ENCODE measurements at places on chromosomes 7 and 10.

GRCh38 chr10:46175296-46175695 lies 111.5 kb upstream of the ANTXRL start:
- DNase-seq, result no peak

GRCh38 chr7:12646139-12646538 lies 41.3 kb upstream of the ARL4A start:
- DNase-seq, result no peak

DNA sequence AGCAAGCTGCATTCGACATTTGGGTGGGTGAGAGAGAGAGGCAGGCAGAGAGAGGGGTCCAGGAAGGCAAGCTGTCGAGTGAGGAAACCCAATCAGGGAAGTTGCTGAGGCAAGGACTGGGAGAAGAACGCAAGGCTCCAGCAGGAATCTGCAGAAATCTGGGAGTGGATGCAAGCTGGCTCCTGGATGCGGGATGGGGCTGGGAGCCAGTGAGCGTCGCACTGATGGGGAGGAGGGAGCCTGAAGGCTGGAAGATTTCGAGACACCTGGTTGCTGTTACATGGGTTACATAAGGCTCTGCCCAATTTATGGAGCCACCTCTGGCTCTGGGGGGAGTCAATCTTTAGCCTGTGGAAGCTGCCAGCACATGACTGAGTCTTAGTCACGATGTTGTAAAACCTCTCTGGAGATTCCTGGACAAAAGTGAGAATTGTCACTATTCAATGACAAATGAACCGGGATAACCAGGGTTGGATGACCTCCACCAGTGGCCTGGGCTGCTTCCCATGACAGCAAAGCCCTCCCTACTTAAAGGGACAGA lies 51.1 kb upstream of the ADRB1 start:
- DNase-seq, result no peak

DNA sequence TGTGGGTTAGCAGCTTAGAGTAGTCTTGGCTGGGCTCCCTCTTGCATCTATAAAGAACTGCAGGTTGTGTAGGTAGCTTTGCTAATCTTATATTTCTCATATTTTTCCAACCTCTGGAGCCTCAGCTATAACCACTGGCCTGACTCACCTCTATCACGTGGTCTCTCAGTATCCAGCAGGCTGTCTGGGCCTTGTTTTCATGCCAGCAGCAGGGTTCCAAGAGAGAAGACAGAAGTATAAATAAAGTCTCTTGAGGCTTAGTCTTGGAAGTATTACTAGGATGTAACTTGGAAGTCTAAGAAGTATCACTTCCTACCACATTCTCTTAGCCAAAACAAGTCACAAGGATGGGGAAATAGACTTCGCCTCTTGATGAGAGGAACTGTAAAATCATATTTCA lies 73.3 kb downstream of the WIPF3 start:
- no peak for DNase-seq

DNA sequence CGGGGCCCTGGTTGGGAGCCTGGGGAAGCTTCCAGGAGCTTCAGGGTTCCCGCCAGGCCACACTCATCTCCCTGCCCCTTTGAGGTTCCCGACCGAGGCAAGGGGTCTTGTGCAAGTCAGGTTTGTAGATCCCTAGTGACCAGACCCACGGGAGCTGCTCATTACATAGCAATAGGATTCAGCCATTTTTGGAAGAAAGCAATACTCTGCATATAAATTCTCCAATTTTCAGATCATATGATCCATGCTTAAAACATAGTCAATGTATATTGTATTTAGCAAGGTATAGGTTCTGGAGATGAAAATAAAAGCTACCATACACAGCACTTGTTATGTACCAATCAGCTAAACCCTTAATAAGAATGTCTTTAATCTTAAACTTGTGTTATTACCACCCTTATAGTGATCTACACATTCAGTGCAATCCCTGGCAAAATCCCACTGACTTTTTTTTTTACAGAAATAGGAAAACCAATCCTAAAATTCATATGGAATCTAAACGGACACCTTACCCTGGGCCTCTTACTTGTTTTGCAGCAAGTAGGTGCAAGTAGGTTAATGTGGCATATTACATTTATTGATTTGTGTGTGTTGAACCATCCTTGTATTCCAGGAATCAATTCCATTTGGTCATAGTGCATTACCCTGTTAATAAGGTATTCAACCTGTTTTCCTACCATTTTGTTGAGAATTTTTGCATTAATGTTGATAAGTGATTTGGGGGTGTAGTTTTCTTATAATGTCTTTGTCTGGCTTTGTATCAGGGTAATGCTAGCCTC lies 13.8 kb upstream of the FKBP9 start:
- DNase-seq, result no peak

DNA sequence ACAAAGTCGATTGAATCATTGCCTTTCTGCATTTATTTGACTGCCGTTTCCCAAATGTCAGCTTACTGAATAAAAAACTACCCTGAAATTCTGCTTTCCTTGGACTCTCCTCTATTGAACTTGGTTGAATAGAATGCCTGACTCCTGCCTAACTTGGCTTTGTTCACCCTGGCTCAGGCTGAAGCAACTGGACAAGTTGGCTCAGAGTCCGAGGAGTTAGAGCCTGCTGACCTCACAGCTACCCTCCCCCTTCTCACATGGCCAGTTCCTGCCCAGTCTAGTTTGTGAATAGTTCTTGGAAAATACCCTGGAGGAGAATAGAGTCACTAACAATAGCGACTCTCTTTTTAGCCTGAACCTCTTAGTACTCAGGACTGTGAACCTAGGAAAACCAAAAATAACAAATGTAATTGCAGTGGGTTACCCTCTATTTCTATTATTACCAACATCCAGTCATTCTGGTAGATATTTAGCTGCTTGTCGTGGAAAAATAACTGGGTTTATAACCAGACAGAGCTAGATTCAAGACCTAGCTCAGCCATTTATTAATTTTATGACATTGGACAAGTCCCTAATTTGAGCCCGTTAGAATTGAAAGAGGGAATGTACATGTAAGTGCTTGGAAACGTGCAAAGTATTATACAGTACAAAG lies 17.3 kb upstream of the NRBF2 start:
- DNase-seq, result no peak

GRCh38 chr10:125795128-125795527 lies 19.5 kb upstream of the MMP21 start:
- DNase-seq, result no peak

DNA sequence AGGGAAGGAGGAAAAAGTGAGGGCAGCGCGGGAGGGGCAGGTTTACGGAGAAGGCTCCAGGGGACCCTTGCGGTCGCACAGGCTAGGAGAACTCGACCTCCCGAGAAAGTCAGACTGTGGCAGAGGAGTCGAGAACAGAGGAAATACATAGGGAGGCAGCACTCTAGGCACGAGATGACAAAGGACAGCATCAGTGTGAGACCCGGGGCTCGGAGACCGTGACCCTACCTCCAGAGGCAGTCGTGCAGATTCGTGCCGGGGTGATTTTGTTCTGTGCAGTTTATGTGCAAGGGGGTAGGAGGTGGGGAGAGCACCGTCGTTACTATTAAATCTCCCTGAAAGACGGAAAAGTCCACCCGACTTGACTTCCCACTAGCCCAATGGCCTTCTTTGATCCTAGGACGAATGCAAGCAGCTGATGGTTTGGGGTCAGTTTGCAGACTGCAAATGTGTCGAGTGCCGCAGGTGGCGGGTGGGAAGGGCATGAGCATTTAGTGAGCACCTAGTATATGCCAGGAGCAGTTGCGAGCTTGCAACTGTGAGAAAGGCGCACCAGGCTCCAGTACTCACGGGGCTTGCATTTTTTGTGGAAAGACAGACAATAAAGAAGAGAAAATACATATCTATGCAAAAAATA lies 674 bp upstream of the OSBPL3 start:
- DNase-seq, result peak; percentile 57

DNA sequence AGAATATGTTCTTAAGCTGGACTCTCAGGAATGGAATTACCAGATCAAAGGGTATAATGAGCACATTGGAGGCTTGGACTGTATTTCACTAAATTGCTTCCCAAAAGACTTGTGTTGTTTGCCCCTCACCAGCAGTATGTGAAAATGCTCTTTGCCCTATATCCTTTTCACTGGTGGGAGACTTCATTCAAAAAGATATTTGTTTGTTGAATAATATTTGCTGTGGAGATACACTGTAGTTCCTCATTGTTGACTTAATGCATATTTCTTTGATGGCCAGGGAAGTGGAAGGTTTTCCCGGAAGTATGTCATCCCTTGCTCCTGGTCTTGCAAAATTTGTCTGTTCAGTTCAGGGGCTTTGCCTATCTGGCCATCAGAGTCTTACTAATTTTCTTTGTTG lies 19.4 kb downstream of the GSTO2 start:
- no peak for DNase-seq

GRCh38 chr10:119997429-119997828 lies 104.9 kb downstream of the SEC23IP start:
- no peak for DNase-seq

DNA sequence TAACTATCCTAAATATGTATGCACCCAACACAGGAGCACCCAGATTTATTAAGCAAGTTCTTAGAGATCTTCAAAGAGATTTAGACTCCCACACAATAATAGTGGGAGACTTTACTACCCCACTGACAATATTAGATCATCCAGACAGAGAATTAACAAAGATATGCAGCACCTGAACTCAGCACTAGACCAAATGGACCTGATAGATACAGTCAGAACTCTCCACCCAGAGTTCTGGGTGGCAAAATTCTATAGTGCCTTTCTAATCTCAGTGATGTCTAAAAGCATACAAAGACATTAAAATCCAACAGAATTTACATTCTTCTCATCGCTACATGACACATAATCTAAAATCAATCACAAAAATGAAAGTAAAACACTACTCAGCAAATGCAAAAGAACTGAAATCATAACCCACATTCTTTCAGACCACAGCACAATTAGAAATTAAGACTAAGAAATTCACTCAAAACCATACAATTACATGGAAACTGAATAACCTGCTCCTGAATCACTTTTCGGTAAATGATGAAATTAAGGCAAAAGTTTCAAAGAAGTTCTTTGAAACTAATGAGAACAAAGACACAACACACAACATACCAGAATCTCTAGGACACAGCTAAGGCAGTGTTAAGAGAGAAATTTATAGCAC lies 183.2 kb downstream of the AGMO start:
- no peak for DNase-seq

DNA sequence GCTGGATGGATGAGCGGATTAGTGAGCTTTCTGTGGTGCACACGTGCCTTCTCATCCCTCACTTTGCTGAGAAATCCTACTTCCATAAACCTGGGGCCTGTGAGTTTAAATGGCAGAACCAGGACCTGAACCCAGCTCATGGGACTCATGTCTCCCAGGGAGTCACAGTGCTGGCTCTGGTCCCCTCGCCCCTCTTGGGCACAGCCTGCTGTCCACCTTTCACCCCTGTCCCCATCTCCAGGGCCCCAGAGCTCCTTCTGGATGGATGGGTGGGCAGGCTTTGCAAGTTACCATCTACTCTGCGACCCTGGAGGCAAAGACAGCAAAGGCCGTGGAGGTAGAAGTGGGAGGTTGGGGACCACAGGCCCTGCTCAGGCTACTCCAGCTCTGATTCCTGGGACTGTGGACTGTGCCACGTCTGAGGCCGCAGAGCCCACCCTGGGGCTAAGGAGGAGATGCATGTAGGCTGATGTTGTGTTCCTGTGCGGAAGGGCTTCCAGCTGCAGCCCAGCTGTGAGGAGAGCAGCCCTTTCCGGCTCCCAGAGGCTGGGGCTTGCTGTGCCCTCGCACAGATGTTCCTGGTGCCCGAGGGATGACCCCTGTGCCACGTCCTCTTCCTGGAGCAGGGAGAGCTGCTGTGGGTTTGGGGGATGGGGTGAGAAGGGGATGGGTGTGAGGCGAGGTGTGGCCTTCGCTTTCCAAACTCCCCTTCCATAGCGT lies 40.3 kb downstream of the PRF1 start:
- no peak for DNase-seq

GRCh38 chr10:18399158-18399557 lies 252.2 kb downstream of the NSUN6 start:
- DNase-seq, result no peak

DNA sequence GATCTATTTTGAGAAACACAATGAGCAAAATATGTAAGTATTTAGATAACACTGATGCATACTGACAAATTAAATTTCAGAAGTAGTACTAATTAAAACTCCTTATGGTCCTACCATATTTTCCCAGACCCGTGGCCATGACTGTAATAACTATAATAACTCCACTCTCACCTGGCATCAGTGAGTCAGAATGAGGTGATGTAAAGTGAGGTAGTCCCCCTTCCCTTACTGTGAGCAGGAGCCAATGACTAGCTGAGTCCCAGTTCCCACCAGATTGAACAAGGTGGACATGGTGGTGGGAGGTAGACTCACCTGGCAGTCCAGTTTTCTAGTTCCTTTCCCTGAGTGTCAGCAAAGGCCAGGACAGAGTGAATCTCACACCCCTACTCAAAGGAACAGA lies 630.5 kb upstream of the IGFBP3 start:
- DNase-seq, result no peak

DNA sequence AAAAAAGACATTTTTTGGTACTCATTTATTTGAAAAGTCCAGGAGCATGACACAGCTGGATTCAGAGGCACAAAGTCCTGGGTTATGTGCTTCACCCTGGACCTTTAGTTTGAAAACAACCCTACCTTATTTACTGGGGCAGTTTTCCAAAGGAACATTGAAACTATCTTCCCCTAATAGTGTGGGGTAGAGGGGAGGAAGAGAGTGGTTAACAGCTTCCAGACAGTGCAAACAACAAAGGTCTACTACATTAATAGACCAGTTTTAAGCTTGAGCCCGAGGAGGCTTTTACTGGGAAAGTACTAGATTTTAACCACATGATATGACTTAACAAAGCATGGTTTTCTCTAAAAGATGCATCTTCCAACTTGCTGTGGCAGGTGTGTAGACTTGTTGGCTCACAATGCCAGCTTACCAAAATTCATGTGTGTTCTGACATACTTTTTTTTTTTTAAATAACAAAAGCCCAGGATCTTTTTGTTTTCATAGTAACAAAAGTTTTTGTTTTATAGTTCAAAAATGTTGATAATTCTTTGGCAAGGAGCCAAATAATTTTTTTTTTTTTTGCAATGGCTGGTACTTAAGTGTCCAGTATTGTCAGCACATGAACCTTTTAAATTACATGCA lies 1.8 kb downstream of the GSTO1 start:
- DNase-seq, result no peak

DNA sequence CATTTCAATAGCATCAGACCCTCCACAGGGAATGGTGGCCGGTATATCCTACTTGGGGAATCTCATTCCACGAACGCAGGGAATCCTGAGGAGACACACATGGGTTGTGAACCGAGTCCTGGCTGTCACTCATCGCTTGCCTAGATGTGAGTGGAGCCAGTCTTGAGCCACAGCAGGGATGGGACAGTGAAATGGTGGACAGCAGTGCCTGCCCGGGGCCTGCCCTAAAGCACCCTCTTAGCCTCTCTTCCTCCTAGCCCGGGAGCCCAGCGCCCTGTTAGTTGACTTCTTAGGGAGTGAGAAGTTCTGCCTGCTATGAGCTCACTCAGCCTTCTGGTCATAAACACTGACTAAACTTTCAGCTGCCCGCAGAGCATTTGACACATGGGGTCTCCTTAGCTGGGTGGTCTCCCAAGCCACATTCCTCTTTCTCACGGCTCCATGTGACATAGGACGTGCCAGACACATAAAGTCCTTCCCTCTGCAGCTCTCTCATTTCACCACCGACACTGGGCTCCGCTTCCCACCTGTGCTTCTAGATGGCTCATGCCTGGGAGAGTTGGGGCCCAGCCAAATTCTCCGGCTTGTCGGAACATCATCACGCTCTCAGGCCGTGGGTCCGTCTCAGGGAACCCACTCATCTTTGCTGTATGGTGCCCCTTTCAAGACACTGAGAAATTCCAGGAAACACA lies 60.9 kb downstream of the TCERG1L start:
- DNase-seq, result no peak

GRCh38 chr10:79027147-79028055 lies 41.4 kb upstream of the ZMIZ1 start:
- peak; percentile 49 for DNase-seq

Measured in activated T-cell treated with anti-CD3 and anti-CD28 coated beads, Interleukin-2, amount 50 U/mL, for 72 hours (primary cell).